SK-N-MC (cell line): ENCODE measurements at places on chromosomes 5 and 9.

DNA sequence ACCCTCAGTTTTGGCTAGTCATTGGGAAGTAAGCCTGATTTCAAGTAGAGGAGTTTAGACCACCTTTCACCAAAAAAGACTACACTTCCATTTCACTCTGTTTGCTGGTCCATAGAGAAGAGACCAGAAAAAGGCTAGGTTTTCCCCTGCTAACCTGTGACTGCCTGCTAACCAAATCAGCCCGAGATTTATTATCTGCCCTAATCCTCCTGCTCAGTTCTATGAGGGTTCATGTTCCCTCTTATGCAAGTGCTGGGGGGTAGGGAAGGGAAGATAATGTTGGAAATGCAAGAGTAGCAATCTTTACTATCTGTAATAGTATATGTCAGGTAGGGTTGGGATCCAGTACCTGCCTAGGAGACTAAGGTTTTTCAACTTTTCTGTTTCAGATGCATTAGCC lies 51.6 kb upstream of the CCNG1 start:
- DNase-seq: no peak

GRCh38 chr9:113708821-113709713 lies 167.0 kb upstream of the ZNF618 start:
- DNase-seq: no peak

GRCh38 chr5:35430381-35431162 lies 187.1 kb upstream of the SPEF2 start:
- DNase-seq: no peak

DNA sequence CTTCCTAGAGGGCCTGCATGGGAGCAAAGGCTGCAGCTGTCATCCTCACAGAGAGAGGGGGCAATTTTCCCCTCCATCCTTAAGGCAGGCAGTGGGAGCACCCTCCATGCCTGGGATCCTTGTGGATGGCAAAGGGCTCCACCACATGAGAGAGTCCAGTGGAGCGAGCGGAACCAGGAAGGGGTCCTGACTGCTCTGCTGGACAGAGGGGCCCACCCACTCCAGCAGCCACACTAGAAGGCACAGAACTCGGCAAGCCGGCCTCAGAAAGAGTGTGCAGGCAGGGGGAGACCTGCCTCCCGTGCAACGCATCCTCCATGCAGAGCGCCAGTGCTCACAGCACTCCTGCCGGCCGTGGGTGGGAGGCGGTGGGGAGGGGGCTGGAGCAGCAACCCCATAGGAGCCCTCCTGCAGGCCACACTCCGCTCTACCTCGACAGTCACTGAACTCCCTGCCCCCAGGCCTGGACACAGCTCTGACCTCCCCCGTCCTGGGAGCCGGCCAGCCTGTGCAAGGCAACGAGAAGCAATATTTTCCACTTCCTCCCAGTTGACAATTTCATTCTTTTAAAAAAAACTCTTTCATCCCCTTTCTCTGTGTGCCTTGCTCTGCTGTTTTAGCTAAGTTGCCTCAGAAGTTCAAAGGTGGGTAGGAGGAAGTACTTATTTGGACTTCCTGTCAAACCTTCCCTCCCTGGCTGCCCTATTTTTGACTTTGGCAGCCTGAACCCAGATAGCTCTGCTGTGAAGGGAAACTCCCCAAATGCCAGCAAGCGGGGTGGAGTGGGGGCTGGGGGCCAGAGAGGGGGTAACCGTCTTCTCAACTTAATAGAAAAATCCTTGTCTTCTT lies 5.3 kb upstream of the LCP2 start:
- DNase-seq: no peak

DNA sequence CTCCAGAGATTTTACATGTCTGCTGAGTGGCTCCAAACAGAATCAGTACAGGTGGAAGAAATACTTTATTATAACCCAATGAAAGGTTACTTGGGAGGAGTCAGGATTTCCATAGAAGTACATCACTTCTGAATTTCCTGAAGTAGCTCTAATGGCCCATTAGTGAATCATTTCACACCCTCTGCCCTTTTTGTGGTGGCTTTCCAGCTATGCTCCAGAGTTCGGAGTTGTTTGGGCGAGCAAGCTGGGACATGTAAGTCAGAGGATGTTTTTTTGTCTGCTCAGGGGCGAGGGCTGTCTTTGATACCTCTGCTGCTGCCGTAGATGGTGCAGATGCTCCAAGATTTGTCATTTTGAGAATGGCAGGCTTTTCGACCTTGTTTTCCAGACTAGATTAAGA lies 226.1 kb downstream of the GOLPH3 start:
- no peak for DNase-seq

GRCh38 chr9:93061260-93061751 lies 2.8 kb downstream of the SUSD3 start:
- DNase-seq: no peak

GRCh38 chr9:98108531-98109031 lies 10.4 kb downstream of the TRIM14 start:
- no peak for DNase-seq

- DNase-seq: no peak
Observed at GRCh38 chr9:124210697-124211096, 47.1 kb upstream of the NEK6 start.

DNA sequence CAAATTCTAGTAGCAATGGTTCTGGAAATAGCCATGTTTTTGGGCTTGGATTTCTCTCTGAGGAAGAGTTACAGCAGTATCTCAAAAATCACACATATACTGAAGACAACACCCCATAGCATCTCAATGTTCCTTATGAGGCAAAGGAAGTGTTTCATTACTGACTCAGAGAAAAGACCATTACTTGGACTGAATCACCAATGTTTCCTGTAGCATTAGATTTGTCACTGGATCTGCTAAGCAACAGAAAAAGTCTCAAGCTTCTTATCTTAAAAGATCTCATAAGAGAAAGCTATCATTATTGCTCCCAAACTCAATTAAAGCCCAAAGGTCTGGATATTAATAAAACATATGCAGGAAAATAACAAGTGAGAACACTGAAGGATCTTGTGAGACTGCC lies 272.4 kb downstream of the ADAMTS6 start:
- no peak for DNase-seq

DNA sequence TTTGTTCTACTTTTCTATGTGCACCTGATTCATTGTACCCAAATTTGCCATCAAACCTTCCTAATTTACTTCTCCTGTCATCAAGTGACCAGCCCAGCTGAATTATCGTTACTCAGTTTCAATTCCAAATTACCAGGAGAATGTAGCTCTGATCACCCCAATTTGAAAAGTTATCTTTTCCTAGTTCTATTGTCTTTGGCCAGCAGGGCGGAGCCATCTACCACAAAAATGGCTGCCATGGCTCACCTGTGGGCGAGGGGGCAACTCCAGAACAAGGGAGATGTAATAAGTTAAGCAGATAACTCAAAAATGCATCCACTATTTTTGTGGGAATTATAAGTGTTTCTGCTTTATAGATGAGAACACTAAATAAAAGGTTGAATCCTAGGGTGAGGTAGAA lies 133.8 kb upstream of the MOCS2 start:
- no peak for DNase-seq

DNA sequence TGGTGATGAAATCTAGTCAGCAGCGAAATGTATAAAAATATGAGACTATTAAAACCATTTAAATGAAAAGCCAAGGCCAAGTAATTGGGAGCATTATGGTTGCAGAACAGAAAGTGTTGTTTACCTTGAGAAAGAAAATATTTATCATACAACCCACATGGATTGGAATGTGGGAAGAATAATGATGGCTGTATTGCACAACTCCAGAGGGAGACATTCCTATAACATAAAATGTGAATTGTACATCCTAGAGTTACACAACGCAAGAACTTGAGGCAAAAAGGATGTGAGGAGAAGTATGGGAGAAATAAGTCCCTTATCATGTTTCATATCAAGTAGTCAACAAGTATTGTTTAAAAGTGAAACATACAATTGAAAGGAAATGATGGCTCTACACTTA lies 1014.0 kb upstream of the SEMA6A start:
- no peak for DNase-seq

GRCh38 chr9:112380825-112381221 lies 915 bp downstream of the HSDL2 start:
- DNase-seq: peak; percentile 14

DNA sequence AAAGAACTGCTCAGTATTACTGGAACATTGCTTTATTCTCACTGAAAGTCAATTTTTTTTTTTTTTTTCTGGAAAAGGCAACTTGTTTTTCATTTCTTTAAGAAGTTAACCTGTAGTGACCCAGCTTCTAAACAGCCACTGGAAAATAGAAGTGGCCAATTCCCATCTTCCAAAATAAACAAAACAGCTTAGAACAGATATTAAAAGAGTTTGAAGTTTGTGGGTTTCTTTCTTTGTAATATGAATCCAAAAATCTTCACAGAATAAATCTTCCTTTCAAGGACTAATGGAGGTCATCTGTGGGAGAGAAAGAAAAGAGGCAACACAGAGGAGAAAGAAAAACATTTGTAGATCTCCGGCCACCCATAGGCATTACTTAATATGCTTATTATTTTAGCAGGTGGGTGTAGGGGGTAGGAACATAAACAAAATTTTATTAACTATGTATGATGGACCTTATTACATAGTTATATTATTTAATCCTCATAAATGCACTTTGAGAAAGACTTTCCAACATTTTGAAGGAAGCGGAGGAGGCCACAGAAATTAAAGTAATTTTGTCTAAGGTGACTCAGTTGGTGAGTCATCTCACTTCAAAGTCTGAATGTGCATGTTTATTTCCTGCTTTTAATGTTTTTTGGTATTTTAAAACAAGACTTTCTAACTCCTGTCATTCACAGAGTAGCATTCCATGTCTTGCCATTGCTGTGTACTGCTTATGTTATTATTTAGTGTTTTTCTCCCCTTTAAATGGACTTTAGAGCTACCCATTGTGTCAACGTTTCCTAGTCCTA lies 1791.8 kb upstream of the WWC1 start:
- DNase-seq: no peak

DNA sequence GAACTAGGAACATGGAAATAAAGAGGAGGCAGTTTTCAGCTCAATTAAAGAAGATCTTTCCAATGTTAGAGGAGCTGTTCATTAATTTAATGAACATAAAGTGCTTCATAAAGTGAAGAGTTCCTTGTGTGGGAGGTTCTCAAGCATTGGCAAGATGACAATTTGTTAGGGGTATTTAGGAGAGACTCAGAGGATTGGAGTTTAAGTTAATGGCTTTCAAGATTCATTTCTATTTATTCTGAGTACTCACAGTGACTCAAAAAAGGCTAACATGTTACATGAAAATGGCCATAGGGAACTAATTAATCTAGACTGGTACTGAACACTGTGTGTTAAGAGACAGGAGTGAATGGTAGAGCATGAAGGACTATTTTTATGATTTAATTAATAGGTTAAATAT lies 55.4 kb upstream of the CDH12 start:
- DNase-seq: no peak

GRCh38 chr9:35798658-35799374 lies 7.4 kb downstream of the NPR2 start:
- no peak for DNase-seq

- no peak for DNase-seq
Observed at GRCh38 chr5:79074641-79075040, 5.1 kb downstream of the BHMT2 start.

DNA sequence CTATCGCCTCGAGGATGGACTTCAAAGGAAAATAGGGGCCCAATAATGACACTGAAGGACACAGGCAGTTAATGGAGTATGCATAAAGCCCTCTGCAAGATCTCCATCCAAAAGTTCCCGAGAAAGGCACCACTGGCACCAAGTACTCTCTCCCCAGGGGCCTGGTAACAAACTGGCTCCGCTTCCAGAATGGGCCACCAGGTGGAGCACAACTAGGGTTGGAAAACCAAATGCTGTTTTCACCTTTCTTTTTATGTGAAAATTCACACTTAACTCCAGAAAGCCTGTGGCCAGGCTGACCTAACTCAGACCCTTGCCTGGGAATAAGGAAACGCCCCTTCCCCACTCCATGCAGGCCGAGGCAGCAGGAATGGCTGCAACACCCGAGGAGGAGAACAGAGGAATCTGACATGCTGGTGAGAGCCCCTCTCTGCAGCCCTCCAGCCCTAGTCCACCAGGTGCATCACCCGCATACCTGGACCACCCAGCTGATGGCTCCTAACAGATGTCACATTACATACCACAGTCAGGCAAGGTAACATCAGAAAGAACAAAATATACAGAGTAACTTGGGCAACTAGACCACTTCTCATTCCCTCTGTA lies 42.8 kb downstream of the CAMSAP1 start:
- DNase-seq: no peak

DNA sequence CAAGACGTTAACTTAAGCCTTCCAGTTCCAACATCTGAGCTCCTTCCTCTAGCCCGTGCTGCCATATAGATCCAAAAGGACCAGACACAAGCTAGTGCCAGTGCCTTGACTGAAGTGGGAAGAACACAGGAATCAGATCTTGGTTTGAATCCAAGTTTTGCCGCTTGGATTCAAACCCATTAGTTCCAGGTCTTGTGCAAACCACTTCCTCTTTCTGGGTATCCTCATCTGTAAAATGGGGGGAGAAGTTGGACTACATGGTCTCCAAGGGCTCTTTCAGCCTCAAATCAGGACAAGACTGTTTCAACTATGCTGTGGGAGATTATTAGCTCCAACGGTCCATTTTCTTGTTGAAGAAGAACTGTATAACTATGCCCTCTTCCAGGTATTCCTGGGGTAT lies 32.6 kb downstream of the TTLL11 start:
- DNase-seq: no peak

DNA sequence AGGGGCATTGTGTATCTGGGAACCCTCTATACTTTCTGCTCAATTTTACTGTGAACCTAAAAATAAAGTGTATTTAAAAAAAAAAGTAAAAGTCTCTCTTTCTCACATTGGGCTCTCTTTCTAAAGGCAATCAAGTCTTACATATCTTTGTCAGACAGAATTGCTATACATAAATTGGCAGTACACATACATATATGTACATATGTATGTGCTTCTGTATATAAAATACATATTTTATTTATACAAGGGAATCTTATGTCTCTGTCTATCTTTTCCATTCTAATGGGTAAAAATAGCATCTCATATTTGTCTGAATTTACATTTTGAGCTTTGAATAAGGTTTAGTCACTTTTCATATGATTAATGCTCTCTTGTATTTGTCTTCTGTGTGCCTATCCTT lies 348.8 kb downstream of the SPATA31D1 start:
- DNase-seq: no peak
